ENCODE measurements at places on chromosomes 2 and 18. TPM values are rescaled to one million over a fixed set of nuclear protein-coding genes. Genes with fewer than 3 reads are reported as not detected.
A peak's percentile ranks its signal among the peaks of the same experiment; 100 is the strongest.

DNA sequence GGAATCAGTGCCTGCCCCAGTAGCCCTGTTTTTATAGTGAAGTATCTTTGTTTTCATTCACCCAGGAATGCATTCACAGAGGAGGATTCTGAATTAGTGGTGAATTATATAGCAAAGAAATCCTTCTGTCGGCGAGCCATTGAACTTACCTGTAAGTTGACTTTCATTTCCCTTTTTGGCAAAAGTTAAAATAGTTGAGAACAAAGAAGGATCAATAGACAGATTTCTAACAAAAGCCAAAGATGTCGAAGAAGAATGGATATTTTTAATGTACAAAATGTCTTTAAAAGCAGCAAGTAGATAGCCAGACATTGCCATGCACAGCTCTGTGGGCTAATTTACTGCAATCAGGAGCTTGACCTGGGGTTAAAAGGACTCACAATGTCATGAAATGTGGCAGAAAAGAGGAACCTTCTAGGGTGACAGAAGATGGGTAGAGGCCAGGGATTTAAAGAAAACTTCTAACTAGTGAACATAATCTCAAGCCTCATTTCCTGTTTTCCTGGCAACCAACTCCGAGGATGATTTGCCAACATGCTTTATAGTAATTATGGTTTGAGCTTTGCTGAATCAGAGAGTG is 53.8 kb upstream of the TMEM87B start:
- no peaks in the 10 kb centered on the region for H3K27me3 ChIP-seq
- no peak overlapping the region for H3K4me3 ChIP-seq
- peaks cover 4% of the 10 kb centered on the region for H3K4me1 ChIP-seq
- no peak for DNase-seq

DNA sequence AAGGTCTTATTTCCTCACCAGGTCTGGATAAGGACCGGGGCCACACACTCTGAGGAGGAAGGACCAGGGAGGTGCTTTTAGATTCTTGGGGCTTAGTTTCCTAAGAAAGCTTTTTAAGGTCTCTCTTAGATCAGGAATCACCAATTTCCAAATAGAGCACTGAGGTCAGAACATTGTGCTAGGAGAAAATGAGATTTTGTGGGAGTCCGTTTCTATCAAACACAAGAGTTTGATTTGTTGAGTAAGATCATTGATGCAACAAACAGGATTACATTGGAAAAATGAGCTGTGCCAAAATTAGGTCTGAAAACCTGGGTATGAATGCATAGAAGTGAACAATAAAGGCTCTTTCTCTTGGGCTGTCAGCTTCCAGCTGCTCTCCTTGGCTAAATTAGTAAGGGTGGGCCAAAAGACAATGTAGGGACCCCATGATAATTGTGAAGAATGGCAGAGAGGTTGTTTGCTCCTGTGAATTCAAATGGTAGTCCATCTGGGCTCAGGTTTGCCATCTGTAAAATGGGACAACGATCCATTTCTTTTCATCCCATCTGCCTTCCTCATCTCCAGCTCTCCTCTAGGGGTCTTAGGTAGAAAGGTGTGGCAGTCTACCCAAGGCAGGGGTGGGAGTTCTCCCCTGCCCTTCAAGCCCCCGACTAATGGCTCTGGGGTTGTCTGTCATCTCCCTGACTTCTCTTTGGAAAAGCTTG is 20.0 kb downstream of the IGFBP2 start:
- no peak overlapping the region for H3K27ac ChIP-seq
- no peaks in the 10 kb centered on the region for H3K4me1 ChIP-seq
- no peaks in the 10 kb centered on the region for H3K36me3 ChIP-seq
- no peak for DNase-seq
- no peaks in the 10 kb centered on the region for H3K27me3 ChIP-seq
- H3K4me3 ChIP-seq = no peak overlapping the region

DNA sequence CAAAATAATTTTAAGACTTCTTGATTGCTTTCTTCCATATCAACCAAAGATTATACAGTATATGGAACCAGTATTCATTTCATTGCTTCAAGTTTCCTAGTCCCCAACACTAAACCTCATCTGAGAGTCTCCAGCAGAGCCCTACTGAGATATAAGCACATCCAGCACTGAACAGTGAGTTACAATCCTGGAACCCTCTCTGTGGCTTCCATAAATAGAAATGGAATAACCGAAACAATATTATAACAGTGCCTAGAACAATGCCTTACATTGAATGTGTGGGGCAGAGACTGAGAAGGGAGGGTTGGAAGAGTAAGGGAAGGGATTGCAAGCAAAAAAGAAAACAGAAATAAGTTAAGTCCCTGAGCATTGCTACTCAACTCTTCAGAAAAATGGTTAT is 18.9 kb downstream of the AAK1 start:
- no peak for DNase-seq
- peaks cover 12% of the 10 kb centered on the region for H3K36me3 ChIP-seq
- no peaks in the 10 kb centered on the region for H3K27me3 ChIP-seq
- H3K4me1 ChIP-seq = peaks cover 15% of the 10 kb centered on the region

- no peaks in the 10 kb centered on the region for H3K27me3 ChIP-seq
- DNase-seq = no peak
Measured at GRCh38 chr2:239724194-239724849, 300.8 kb downstream of the NDUFA10 start.

- H3K4me1 ChIP-seq = peaks cover 10% of the 10 kb centered on the region
- H3K4me3 ChIP-seq = no peak overlapping the region
- H3K27me3 ChIP-seq = peaks cover 48% of the 10 kb centered on the region
- no peak for DNase-seq
Measured at GRCh38 chr2:150483532-150483931, 3.9 kb downstream of the RND3 start.

GRCh38 chr2:73979021-73979420 is 5.7 kb upstream of the TET3 start:
- peak; percentile 84 for DNase-seq
- H3K27ac ChIP-seq = peak overlapping the region; percentile 91
- H3K36me3 ChIP-seq = peaks cover 4% of the 10 kb centered on the region
- H3K4me3 ChIP-seq = peak overlapping the region; percentile 68

DNA sequence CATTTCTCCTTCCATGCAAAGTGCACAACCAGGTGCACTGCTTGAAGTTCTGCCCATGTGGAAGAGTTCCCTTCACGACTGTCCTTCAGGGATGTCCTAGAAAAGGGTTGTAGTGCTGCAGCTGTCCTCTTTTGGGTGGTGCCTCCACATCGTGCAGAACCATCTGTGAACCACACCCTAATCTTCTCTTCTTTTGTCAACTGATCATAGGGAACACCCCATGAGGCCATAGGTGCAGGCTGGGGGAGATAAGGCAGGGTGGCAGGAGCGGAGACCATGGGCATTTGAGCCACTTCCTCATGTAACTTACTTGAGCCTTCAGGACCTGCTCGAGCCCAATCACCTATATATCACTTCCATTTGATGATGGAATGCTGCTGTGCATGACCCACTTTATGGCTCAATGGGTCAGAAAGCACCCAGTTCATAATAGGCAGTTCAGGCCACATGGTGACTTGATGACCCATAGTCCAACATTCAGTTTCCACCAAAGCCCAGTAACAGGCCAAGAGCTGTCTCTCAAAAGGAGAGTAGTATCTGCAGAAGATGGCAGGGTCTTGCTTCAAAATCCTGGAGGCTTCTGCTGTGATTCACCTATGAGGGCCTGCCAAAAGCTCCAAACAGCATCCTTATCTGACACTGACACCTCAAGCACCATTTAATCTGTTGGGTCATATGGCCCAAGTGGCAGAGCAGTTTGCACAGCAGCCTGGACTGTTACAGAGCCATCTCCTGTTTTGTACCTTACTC is 84.7 kb upstream of the CYRIA start:
- no peak for DNase-seq
- H3K4me1 ChIP-seq = peaks cover 29% of the 10 kb centered on the region
- H3K27me3 ChIP-seq = peaks cover 3% of the 10 kb centered on the region
- H3K36me3 ChIP-seq = no peaks in the 10 kb centered on the region
- no peak overlapping the region for H3K27ac ChIP-seq
- H3K4me3 ChIP-seq = no peak overlapping the region

DNA sequence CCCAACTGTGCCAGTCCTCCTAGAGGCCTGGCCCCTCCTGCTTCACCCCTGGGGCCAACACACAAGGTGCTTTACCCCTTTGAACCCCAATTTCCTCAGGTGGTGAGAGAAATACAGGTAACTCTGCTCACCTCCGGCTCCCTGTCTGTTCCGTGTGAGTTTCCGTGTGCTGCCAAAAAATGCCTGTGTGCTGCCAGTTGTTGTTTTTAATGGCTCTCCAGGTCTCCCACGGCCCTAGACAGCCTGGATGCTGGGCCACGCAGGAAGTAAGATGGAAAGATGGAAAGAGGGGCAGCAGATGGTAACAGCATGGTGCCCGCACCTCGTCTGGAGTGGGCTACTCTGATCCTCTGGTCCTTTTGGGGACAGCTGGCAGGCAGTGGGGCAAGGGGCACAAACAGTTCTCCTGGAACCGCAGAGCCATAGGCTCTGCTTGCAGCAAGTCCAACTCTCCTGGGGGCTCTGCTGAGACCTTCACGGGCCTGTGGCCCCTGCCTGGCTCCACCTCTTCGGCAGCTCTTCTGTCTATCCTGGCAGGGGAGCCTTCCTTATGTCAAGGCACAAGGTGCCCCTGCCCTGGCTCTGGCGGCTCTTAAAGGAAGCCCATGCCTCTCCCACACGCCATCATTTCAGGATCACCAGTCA is 4.3 kb upstream of the ARHGEF4 start:
- H3K4me1 ChIP-seq = no peaks in the 10 kb centered on the region
- no peak for DNase-seq
- H3K27me3 ChIP-seq = peaks cover 24% of the 10 kb centered on the region
- H3K36me3 ChIP-seq = no peaks in the 10 kb centered on the region

DNA sequence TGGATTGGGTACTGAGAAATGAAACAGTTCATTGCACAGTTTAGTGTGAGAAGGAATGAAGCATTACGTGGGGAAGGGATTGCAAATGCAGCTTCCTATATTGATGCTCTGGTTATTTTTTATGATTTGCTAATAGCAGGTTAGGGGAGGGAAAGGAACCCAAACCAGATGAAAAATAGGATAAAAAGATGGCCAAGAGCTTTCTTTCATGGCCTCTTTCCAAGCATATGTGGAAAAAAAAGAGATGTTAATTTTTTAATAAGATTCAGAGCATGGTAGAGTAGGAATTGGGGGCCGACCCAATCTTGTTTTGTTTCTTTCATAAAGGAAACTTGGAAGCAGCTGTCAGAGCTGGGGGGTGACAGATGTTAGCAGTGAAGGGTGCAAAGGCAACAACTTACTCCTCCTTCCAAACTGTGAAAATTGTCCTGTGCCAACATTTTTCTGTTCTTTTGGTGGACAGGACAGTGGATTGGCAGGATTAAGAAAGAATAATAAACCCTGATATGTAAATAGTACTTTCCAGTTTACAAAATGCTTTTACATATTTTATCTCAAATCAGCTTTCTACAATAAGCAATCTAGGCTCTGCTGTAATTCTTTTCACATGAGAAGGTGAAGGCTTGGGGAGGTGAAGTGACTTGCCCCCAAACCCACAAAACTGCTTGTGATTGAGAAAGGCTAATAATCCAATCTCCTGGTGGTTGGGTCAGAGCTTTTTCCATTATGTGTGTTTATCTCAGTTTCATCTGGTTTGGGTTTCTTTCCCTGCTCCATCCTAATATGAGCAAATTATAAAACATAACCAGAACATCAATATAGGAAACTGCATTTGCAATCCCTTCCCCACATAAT is 270.1 kb downstream of the ETAA1 start:
- H3K36me3 ChIP-seq = no peaks in the 10 kb centered on the region
- no peaks in the 10 kb centered on the region for H3K4me1 ChIP-seq
- no peak for DNase-seq
- peaks cover 3% of the 10 kb centered on the region for H3K27me3 ChIP-seq
- H3K27ac ChIP-seq = no peak overlapping the region

GRCh38 chr2:3827673-3828575 is 124.5 kb downstream of the DCDC2C start:
- no peak overlapping the region for H3K4me3 ChIP-seq
- no peaks in the 10 kb centered on the region for H3K4me1 ChIP-seq
- peaks cover 4% of the 10 kb centered on the region for H3K27me3 ChIP-seq
- H3K27ac ChIP-seq = no peak overlapping the region

DNA sequence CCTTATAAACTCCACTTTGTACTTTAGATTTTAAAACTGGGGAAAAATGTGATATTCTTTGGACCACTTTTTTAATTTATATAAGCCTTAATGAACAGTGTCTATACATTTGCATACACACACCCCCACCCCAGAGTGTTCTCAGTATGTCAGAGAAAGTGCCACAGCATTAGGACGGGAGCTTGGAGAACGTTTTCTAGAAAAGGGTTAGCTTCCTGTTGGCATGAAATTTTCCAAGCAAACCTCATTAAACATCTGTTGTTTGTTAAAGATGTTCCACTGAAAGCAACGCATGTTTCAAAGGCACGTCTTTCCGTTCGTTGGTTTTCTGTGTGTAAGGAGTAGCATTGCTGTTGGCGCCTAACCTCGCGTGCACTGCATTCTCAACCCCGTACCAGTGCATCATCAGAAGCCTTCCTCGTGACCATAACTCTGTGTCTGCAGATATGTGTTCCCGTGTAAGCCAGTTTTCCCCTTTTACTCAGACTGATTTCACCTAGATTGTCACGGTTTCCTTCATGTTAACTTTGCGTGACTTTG is 228.5 kb downstream of the ALPK2 start:
- no peaks in the 10 kb centered on the region for H3K36me3 ChIP-seq
- peaks cover 17% of the 10 kb centered on the region for H3K4me1 ChIP-seq
- H3K27ac ChIP-seq = peak overlapping the region; percentile 62
- no peaks in the 10 kb centered on the region for H3K27me3 ChIP-seq
- H3K4me3 ChIP-seq = no peak overlapping the region
- peak; percentile 60 for DNase-seq

DNA sequence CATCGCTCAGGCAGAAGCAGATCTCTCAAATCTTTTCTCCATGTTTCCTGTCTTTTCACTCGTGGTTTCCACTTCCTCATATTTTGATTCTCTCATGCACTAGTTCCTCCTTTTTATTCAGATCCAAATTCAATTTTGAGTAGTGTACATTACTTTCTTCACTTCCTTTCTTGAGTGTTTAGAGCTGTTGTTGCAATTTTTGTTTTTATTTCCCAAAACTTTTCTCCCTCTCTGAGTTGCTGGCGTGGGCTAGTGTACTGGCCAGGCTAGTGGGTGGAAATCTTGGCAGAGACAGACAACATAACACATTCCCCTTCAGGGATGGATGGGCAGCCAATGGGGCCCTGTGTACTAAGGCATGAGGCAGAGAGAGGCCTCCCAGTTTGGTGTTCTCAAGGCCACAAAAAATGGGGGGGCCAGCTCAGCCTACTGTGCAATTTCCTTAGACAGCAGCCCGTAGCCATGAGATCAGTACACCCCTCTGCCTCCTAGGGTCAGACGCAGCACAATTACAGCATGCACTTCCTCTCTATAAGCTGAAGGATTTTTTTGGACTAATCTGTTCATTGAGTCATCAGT is 145.1 kb upstream of the PID1 start:
- no peak overlapping the region for H3K27ac ChIP-seq
- H3K4me1 ChIP-seq = no peaks in the 10 kb centered on the region
- H3K4me3 ChIP-seq = no peak overlapping the region
- DNase-seq = no peak
- H3K27me3 ChIP-seq = peaks cover 5% of the 10 kb centered on the region

Gene TACR1
- not detected for total RNA-seq

Gene EFR3B
- 1.0 TPM for total RNA-seq

Gene OTOS
- total RNA-seq = not detected

Gene ERMN
- 1.8 TPM for total RNA-seq

Data from activated CD4-positive, alpha-beta T cell treated with anti-CD3 and anti-CD28 coated beads for 36 hours (primary cell).